Neural crest cell (in vitro differentiated cells): ENCODE measurements at places on chromosomes 2 and 18. TPM values are rescaled to one million over a fixed set of nuclear protein-coding genes. Genes with fewer than 3 reads are reported as not detected.

CNDP2 gene
- 194 and 204 TPM in 2 replicates for total RNA-seq

GRCh38 chr18:74234326-74235171 is 57.2 kb downstream of the CYB5A start:
- H3K27me3 ChIP-seq: no peaks in the 10 kb centered on the region
- no peak for DNase-seq
- H3K36me3 ChIP-seq: no peaks in the 10 kb centered on the region
- peak overlapping the region; percentile 45 for H3K27ac ChIP-seq

GRCh38 chr2:99989905-99990304 is 152.5 kb downstream of the AFF3 start:
- peaks cover 65% of the 10 kb centered on the region for H3K27me3 ChIP-seq
- no peak for DNase-seq
- peaks cover 26% of the 10 kb centered on the region for H3K4me1 ChIP-seq
- no peak overlapping the region for H3K4me3 ChIP-seq

DNA sequence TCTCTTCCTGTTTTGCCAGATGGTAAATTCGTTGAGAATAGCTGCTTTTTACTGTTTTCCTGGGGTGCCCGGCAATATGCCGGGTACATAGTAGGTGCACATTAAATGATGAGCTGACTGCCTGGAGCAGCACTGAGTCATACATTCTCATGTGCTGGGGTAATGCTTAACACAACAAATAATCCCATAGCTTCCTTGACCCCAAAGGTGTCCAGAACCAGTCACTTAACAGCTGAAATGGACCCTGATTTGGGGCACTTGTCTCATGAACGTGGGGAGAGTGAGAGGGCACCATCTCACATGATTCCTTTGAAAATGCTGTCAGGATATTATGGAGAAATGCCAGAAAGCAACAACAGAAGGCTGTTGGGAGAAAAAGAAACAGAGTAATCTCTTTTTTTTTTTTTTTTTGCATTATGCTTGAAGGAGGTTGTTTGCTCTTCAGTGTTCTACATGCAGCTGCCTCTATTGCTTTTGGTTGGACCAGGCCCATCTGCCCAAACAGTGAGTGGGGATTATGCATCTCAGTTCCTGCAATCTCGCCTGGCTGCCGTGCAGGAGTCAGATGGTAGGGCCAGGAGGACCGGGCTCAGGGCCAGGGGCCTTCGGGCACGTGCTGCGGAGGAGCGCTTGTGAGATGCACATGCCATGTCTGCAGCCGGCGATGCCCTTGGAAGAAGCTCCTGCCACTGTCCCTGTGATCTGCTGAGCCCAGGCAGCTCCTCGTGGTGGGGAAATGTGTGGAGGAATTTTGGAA is 162.1 kb downstream of the SH3RF3 start:
- H3K4me1 ChIP-seq: peaks cover 5% of the 10 kb centered on the region
- no peak for DNase-seq
- no peak overlapping the region for H3K4me3 ChIP-seq
- H3K27me3 ChIP-seq: no peaks in the 10 kb centered on the region
- no peaks in the 10 kb centered on the region for H3K36me3 ChIP-seq
- H3K27ac ChIP-seq: no peak overlapping the region

DNA sequence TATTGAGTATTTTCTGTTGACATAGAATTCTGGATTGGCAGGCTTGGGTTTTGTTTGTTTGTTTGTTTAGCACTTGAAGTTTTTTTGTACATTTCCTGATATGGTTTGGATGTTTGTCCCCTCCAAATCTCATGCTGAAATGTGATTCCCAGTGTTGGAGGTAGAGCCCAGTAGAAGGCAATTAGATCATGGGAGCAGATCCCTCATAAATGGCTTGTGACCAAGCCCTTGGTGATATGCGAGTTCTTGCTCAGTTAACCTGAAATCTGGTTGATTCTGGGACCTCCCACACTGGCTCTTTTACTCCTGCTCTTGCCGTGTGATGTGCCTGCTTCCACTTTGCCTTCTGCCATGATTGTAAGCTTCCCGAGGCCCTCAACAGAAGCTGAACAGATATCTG is 98.0 kb downstream of the PTPN4 start:
- no peaks in the 10 kb centered on the region for H3K4me1 ChIP-seq
- no peaks in the 10 kb centered on the region for H3K27me3 ChIP-seq
- H3K4me3 ChIP-seq: no peak overlapping the region
- DNase-seq: no peak

DNA sequence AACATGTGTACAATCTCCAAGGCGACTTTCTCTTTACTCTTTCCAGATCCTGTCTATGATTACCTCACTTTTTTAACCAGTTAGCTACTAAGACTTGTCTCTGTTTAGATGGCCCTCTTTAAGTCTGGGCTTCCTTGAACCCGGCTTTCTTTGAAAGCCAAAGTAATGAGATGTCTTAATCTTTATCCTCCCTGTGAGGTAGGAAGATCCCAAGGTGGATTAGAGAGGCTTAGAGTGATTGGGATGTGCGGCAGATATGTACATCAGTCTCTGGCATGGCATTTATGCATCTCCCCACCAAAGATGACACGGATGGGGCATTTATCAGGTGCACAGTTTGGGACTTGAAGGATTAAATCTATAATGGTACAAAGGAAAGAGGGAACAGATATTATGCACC is 186.3 kb downstream of the FSHR start:
- DNase-seq: no peak
- no peaks in the 10 kb centered on the region for H3K36me3 ChIP-seq
- H3K4me1 ChIP-seq: no peaks in the 10 kb centered on the region
- no peak overlapping the region for H3K27ac ChIP-seq
- H3K4me3 ChIP-seq: no peak overlapping the region

DNA sequence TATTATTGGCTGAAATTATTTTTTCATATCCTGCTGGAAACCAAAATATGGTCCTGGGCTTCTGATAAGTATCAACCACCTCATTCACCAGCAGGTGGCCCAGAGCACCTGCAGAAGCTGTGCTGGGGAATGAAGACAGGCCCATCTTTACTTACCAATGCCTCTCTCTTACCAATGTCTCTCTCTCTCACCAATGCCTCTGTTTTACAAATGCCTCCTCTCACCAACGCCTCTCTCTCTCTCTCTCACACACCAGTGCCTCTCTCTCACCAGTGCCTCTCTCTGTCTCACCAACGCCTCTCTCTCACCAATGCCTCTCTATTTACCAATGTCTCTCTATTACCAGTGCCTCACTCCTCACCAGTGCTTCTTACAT is 2.3 kb upstream of the MAL start:
- no peaks in the 10 kb centered on the region for H3K36me3 ChIP-seq
- H3K4me1 ChIP-seq: peaks cover 19% of the 10 kb centered on the region
- H3K27me3 ChIP-seq: peaks cover 84% of the 10 kb centered on the region
- H3K27ac ChIP-seq: no peak overlapping the region
